ENCODE measurements at places on chromosomes 3 and 15.

- DNase-seq, result peak; percentile 58
Measured at GRCh38 chr3:183697610-183698317, at the start of gene YEATS2. YEATS2 (plus strand) TSS chr3:183697797; CDS start chr3:183715163, 17,366 bp downstream.

DNA sequence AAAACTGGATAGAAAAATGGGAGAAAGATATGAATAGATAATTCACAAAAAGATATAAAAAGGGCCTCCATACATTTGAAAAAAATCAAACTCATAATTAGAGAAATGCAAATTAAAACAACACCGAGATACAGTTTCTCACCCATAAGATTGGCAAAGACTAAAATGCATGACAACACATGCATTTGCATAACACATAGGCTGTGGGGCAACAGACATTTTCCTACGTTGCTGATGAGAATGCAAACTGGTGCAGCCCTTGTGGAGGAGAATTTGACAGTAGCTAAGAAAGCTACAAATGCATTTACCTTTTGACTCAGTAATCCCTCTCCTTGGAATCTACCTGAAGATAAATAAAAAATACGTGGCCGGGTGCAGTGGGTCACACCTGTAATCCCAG is 11.4 kb upstream of the CAND2 start:
- DNase-seq, result no peak

DNA sequence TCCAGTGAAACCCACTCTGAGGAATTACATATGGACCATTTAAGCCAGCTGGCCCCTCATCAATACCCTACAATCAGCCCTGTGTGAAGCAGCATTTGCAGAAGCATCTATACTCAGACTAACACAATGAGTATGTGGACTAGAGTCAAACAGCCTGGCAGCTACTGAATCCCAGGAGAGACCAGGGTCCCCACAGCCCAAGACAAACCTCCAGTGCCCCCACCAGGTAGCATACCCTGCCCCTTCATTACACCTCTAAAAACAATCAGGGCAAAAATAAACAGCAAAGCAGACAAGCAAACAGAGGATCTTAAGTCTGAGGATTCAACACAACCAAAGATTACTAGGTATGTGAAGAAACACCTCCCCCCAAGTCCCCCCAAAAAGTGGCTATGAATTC is 157.4 kb downstream of the LEKR1 start:
- DNase-seq, result no peak

DNA sequence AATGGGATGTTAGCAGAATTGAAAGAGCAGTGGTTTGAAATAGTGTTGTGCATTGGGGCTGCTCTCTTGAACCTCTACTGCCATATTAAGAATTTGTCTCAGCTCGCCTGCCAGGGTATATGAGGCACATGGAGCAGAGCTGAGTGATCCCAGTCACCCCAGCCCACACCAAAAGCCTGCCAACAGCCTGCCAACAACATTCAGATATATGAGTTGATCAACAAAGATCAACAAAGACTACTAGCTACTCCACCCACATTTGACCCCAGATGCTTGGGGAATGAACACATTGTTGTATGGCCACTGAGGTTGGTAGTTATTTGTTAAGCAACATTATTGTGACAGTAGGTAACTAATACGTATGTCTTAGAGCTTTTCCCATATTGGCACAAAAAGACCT is 570.9 kb upstream of the IL12A start:
- DNase-seq, result peak; percentile 7

GRCh38 chr3:63576846-63577245 is 75.6 kb upstream of the SNTN start:
- DNase-seq, result no peak

DNA sequence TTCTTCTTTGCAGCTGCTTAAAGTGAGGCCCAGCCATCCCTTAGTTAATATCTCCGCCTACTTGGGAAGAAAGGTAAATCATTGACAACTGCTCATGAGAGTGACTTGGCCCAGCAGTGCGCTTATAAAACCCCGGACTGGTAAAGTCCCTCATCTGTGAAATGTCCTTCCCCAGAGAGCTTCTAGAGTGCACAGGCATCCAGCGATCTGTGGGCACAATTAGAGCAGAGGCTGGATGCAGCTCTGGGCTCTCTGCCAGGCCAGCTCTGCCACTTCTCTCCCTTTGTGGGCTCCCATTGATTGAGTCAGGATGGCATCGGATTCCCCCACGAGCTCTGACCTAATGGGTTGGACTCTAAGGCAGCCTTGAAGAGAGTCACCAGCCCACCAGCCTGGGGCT is 219.0 kb upstream of the LINGO1 start:
- DNase-seq, result no peak

DNA sequence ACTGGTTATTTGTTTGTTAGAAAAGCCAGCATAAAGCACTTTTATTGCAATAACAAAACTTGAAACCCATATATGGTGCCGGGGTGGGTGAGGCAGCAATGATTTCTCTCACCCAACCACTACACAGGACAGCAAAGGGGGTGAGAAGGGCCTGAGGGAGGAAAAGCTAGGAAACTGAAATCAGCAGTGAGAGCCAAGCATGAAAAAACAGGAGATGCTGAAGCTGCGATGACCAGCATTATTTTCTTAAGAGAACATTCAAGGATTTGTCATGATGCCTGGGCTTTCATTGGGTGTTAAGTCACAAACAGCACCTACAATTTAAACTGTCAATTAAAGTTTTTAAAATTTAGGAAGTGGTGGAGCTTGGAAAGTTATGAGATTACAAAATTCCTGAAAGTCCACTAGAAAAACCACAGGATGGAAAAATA is 11.9 kb upstream of the TM4SF4 start:
- DNase-seq, result no peak

- DNase-seq, result no peak
Measured at GRCh38 chr3:192215-192929, 4.2 kb upstream of the CHL1 start.

GRCh38 chr3:38549082-38549481 is 52.9 kb downstream of the EXOG start:
- DNase-seq, result no peak

GRCh38 chr15:67076147-67076843 is 10.9 kb downstream of the SMAD3 start:
- DNase-seq, result peak; percentile 86

- no peak for DNase-seq
Measured at GRCh38 chr3:172296248-172296974, 151.8 kb downstream of the GHSR start.

- no peak for DNase-seq
Measured at GRCh38 chr3:103393395-103394186, 958.8 kb downstream of the ZPLD1 start.

GRCh38 chr3:42189736-42190135 is 76.2 kb downstream of the CCK start:
- DNase-seq, result no peak

DNA sequence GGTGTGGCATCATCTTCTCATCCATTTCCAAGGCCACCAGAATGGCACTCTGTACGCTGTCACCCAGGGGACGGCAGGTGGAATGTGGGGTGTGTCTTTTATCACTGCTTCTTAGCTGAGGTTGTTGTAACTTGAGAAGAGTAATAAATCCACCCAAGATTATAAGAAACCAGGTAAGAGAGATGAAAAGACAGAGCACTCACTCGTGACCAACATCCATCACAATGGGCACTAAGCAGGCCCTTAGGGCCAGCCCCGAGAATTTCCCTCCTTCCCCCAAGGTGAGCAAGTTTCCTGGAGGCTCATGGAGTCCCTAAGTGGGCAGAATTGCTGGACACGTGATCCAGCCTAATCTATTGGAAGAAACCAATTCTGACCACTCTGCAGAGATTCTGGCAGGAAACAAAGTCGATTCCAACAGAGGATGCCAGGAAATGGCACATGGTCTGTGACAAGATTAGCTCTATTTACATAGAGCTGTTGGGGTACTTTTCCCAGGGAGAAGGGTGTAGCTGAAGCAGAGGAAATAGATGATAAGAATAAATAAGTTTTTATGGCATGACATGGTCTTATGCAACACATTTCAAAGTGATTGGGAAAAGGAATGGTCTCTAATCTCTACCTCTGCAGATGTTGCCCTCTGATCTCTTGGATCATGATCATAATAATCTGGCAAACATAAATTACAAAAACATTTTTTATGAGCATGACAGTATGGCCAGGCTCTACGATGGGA is 22.5 kb downstream of the SLC6A20 start:
- DNase-seq, result no peak

DNA sequence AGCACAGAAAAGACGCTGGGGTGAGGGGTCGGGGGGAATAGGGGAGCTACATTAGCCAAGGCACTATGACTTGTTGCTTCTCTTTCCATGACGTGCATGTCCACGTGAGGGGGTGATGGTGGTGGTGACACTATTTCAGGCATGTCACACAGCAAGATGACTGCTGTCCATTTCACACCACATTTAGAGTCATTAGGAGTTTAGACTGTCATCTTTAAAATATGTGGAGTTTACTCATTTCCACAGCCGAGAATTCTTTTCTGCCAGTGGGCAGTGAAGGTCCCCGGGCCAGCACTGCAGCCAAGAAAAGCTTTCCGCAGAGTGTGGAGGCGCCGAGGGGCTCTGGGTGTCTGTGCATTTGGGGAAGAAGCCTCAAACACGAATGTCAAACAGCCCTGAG is 954 bp upstream of the DGKG start:
- no peak for DNase-seq

DNA sequence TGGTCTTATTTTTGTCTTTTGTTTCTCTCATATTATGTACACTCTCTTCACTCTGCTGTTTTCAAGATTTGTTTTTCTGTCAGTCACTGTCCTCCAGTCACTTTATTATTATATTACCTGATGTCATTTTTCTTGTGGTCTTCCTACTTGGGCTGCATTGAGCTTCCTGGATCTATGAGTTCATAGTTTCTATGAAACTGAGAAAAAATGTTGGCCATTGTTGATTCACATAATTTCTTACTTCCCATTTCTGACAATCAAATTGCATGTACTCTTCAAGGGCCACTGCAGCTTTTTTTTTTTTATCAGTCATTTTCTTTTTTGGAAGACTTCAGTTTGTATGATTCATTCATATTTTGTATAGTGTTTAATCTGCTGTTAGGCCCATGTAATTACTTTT is 1180.6 kb upstream of the GBE1 start:
- no peak for DNase-seq

GRCh38 chr15:34994925-34995324 is 6.8 kb upstream of the ZNF770 start:
- no peak for DNase-seq

DNA sequence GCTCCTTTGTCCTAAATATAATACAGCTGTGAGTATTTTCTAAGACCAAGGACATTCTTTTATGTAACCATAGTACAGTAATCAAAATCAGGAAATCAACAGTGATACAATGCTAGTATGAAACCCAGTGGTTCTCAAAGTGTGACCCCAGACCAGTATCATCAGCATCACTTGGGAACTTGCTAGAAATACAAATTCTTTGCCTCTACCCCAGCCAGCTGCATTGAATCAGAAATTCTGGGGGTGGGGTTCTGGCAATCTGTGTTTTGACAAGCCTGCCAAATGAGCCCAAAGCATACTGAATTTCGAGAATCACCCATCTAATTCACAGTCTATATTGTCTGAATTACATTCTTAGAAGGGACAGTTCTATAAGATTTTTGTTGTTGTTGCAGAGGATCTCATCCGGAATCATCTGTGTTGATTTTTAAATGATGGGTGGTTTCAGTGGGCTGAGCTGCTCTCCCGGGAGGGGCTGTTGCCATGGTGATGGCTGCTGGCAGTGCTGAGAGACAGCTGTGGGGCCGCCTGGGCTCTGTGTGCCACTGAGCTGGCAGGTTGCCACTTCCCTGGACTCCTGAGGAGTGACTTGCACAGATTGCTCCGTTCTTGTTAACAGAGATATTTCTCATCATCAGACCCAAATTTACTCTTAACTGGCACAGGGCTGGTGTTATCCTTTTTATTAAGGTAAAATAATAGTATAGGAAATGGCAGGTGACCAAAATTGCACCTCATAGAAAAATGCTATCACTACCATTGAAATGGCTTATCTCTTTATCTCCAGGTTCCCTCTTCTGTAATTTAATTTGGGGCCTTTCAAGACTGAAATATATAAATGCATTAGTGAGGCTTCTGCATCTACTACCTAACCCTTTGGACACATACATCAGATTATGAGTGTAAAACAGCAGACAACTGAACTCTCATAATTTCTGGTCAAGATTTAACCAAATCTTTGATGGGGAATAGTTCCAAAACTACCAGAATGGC is 56.5 kb downstream of the NEK11 start:
- DNase-seq, result peak; percentile 40

- DNase-seq, result peak; percentile 58
Measured at GRCh38 chr3:149340310-149340933, 7.0 kb upstream of the TM4SF18 start.
